NCI-H345 (cell line): ENCODE measurements at places on chromosomes 11 and 22.

GRCh38 chr22:37497062-37497599 lies 10.9 kb upstream of the MFNG start:
- no peak for DNase-seq

GRCh38 chr11:63804259-63804658 lies 9.0 kb upstream of the SPINDOC start:
- no peak for DNase-seq

- no peak for DNase-seq
These were observed 363.6 kb downstream of the TTC28 start for GRCh38 chr22:28316014-28316413.

DNA sequence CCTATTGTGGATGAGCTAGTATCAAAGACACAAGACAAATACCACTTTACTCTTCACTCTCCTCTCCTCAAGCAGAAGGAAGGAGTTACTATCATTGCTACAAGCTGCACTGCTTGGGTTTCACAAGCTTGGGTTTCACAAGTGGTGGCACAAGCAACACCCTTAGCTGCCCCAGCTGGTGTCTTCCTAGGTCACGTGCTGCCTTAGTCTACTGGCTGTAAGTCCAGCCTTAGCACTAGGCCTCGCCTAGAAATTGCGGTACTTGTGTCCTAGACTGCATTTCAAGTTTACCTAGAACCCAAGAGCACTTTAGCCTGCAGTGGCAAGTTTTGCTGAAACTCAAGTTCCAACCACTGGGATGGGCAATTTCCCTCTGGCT lies 86.6 kb downstream of the EHF start:
- no peak for DNase-seq

GRCh38 chr22:41504397-41504796 lies 35.5 kb downstream of the ACO2 start:
- no peak for DNase-seq

GRCh38 chr22:19038728-19039447 lies 83.3 kb downstream of the DGCR2 start:
- DNase-seq: no peak

GRCh38 chr11:3123761-3124733 lies 41.1 kb downstream of the OSBPL5 start:
- no peak for DNase-seq

GRCh38 chr11:1622086-1622485 lies at the start of gene KRTAP5-4:
KRTAP5-4 (minus strand) TSS chr11:1622138; CDS start chr11:1622093, 45 bp downstream.
- no peak for DNase-seq

- no peak for DNase-seq
These were observed 30.9 kb upstream of the FLI1 start for GRCh38 chr11:128662960-128663359.

- no peak for DNase-seq
These were observed 96.7 kb downstream of the SYN3 start for GRCh38 chr22:32961497-32961896.

DNA sequence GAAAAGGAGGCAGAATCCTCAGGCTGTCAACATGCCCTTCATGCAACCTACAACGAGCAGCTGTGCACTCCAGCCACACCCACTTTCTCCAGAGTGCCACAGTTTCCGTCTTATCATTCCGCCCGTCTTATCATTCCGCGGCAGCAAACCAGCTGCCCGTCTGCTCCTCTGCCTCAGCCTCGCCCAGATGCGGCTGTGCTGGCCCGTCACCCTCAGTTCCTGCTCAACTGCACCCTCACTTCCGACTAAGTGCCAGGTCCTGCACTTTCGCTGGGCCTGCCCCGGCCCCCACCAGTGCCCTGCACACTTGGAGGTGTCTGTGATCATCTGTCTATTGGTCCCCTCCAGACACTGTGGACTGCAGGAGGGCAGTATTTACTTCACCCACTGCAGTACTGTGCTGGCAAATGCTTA lies 43.7 kb downstream of the MICAL3 start:
- DNase-seq: no peak

- DNase-seq: no peak
These were observed 130.4 kb upstream of the PARVA start for GRCh38 chr11:12246989-12247388.

DNA sequence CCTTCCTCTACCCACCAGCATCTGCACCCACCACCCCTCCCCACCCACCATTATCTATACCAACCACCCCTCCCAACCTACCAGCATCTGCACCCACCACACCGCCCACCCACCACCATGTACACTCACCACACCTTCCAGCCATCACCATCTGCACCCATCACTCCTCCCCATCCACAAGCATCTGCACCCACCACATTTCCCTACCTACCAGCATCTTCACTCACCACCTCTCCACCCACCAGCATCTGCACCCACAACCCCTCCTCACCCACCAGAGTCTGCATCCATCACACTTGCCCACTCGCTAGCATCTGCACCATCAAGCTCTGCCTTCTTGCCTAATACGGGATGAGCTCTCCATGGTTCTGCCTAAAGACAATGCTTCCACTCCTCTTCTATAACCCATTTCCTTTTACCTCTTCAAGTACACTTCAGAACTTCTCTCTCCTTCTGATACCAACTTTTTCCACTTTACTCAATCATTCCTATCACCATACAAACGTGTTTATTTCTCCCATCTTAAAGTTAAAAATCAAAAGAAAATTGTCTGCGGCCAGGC lies 2.4 kb upstream of the FSHB start:
- DNase-seq: no peak

GRCh38 chr11:36376888-36377758 lies 81.0 kb downstream of the PRR5L start:
- DNase-seq: peak; percentile 60

GRCh38 chr11:44602891-44603310 lies 37.4 kb downstream of the CD82 start:
- DNase-seq: no peak

DNA sequence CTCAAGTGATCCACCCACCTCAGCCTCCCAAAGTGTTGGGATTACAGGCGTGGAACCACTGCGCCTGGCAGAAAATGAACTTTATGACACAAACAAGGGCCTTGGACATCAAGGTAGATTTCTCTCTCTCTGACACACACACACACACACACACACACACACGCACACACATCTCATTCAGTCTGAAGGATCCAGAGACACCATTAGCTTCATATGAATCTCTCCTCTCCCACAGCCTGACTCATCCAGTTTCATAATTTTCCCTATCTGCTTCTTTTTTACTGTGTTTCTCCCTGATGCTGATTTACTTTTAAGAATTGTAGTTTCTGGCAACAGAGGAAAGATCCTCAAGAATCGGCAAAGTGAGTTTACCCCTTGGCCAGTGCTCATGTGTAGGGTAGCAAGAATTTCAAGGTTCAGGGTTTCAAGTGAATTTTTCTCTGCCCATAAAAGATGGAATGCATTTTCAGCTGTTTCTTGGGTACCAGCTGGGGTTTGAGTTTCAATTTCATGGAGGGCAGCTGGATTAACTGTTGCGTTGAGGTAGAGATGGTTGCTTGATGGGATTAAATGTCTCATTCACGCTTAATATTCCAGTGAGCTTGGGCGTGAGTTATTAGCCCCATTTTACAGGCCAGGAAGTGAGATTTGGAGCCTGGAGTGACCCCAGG lies 3.5 kb downstream of the MYO18B start:
- DNase-seq: no peak

DNA sequence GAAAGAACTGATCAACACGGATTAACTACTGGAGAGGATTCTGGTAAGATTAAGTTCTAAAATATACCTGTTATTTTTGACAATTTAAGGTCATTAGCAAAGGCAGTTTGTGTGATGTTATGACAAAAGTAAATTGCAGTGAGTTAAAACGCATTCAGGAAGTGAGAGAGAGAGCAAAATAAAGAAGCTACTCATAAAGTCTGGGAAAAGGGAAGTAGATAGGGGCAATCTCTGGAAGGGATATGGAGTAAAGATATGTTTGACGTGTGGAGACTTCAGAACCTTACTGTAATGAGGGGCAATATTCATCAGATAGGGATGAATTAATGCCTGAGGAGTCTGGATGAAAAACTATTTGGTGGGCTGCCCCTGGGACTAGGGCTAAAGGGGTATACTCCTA lies 16.8 kb downstream of the OR56B4 start:
- DNase-seq: no peak

- no peak for DNase-seq
These were observed at the start of gene SLC22A8 for GRCh38 chr11:63015521-63016215. SLC22A8 (minus strand) TSS chr11:63015841; CDS start chr11:63014958, 883 bp downstream.

GRCh38 chr11:74442636-74443035 lies 24.7 kb downstream of the KCNE3 start:
- DNase-seq: no peak

DNA sequence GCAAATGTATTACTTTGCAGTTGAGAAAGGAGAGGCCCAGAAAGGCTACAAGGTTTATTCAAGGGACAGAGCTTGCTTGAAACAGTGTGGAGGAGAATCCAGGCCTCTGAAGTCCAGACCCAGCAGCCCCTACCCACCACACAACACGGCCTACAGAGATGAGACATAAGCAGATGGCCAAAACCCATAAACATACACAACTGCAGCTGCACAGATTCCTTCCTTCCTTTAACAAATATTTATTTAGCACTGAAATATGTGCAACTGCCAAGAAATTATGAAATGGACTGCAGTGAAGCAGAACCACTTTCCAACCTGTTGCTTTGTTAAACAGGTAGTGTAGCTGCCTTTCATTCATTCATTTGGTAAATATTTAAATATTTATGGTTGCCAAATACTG lies 122.3 kb downstream of the SPATA19 start:
- peak; percentile 69 for DNase-seq

DNA sequence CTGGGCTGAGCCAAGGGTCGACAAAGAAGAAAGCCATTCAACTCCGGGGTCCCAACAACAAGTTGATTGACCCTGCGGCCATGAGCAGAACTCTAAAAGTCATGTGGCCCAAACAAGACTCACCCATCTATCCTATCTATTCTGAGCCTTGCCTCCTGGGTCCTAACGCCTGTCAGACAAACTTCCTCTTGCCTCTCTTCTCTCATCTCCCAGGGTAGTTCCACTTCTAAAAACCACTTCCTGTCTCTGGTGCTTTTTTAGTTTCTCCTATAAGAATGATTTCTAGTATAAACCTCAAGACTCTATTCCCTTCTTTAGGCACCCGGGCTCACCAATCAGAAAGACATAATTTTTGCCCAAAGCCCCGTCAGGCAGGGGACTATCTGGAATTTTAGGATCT lies 530.2 kb downstream of the DLG2 start:
- DNase-seq: no peak

DNA sequence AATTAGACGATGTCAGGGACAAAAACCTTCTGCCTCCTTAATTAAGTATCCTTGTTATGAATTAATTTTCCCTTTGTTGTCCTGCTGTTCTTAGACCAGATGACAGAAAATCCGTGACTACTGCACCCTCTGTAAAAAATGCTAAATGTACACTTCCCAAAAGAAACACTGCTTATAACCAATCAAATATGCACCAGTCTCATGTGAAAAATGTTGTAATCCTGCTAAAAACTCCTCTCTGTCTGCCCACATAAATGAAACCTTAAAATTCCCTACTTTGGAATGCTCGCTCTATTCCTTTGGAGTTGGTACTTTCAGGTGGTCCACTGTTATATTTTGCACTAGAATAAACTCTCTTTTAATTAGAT lies 366.8 kb upstream of the CCDC179 start:
- DNase-seq: no peak

DNA sequence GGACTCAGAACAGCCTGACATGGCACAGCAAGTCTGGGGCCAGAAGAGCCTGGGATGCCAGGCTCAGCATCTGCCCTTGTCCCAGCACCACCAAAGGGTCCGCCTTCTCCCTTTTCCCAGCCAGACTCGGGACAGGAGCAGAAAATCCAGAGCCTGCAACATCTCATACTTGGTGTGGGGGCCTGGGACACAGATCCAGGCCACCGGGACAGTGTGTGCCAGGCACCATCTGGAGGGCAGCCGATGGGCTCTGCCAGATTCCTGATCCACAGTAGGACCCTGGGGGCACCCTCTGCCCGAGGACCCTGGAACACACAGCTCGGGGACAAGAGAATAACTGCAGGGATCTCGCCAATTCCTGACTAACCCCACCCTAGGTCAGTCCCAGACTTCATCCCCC lies 67.7 kb downstream of the PHF21B start:
- no peak for DNase-seq

DNA sequence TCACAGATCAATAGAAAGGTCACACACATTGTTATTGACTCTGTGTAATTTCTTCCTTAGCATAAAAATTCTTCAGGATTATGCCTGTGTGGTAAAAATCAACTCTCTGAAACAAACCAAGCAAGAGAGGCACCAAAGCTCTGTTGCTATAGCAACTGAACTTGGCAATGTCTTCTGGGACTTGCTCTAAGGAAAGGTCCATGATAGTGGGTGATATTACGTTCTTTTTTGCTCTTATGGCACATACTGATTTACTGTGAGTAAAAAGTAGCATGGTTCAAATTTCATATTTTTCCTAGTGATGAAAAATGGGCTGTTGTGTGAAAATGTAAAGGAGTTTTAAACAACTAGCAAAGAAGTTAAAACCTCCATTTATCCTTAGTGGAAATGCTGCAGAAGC lies 66.4 kb downstream of the SVIP start:
- no peak for DNase-seq

- no peak for DNase-seq
These were observed 9.2 kb upstream of the GAS2 start for GRCh38 chr11:22657101-22657694.

- no peak for DNase-seq
These were observed 459.3 kb downstream of the OPCML start for GRCh38 chr11:133072858-133073582.

DNA sequence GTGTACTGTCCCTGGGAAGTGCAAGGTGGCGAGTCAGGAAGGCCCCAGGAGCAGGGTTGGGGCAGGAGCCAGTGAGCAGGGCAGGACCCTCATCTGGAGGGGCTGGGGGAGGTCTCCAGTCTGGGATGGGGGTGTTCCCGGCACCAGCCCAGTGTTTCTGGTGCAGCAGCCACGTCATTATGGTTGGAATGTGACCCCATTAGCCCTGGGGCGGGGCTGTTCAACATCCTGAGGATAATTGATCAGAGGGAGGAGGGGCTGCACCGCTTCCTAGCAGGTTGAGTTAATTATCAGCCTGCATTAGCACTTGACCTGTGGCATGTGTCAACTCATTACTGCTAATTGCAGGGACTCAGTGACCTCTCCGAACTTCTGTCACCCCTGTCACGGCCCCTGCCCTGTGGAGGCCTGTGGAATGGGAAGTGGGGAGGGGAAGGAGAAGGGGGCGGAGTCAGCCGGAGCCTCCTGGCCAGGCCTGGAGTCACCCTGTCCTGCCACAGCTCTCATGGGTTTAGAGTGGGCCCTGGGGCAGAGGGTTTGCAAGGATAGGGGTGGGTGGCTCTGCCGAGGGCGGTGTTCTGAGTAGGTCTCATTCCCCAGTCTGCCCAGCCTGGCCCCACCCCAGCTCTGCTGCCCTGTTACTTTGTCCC lies 52.8 kb upstream of the CCDC188 start:
- no peak for DNase-seq

GRCh38 chr11:111499483-111499882 lies 12.7 kb downstream of the BTG4 start:
- DNase-seq: no peak

- no peak for DNase-seq
These were observed 8.7 kb upstream of the HEPACAM start for GRCh38 chr11:124944565-124944964.

DNA sequence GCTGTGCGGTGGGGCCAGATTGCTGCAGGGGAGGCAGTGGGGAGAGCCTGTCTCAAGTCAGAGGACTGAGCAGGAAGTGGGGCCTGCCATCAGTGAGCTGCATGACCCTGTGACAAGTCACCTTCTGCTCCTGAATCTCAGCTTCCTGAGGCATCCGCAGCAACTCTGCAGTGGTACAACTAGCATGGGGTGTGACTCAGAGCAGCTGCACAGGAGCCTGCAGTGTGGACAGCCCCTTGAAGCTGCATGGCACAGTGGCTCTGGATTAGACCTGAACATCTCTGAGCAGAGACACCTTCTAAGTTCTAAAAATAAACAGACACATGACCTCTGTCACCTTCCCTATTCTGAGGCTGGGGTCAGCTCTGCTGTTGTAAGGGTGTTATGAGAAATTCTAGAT lies 18.0 kb downstream of the FAM227A start:
- DNase-seq: no peak
